M059J (cell line): ENCODE measurements at places on chromosomes 2 and 18.
A peak's percentile ranks its signal among the peaks of the same experiment; 100 is the strongest.

DNA sequence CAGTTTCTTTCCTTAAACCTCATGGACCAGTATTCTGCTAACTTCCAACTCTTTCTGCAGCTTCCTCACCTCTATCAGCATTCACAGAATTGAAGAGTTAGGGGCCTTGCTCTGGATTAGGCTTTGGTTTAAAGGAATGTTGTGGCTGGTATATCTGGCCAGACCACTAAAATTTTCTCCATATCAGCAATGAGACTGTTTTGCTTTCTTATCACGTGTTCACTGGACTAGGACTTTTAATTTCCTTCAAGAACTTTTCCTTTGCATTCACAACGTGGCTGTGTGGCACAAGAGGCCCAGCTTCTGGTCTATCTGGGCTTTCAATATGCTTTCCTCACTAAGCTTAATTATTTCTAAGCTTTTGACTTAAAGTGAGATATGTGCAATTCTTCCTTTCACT, 33.4 kb downstream of the SP3 start:
- no peak for DNase-seq

DNA sequence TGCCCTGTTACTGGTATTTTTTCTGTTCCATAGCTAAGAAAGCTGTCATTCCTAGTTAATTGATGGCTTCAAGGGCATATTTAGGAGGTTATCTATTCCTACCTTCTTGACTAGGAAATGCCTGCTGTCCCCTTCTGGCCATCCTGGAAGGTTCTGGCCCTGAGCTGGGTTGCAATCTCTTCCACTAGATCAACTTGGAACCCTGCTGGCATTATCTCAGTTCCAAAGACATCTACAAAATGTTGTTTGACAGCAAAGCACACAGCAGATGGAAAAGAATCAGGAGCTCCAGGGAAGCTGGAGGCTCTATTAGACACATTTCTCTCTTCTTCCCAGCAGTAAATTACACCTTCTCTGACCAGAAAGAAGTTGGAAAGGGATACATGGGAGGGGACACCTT, 192.1 kb downstream of the ARHGAP28 start:
- DNase-seq = no peak

DNA sequence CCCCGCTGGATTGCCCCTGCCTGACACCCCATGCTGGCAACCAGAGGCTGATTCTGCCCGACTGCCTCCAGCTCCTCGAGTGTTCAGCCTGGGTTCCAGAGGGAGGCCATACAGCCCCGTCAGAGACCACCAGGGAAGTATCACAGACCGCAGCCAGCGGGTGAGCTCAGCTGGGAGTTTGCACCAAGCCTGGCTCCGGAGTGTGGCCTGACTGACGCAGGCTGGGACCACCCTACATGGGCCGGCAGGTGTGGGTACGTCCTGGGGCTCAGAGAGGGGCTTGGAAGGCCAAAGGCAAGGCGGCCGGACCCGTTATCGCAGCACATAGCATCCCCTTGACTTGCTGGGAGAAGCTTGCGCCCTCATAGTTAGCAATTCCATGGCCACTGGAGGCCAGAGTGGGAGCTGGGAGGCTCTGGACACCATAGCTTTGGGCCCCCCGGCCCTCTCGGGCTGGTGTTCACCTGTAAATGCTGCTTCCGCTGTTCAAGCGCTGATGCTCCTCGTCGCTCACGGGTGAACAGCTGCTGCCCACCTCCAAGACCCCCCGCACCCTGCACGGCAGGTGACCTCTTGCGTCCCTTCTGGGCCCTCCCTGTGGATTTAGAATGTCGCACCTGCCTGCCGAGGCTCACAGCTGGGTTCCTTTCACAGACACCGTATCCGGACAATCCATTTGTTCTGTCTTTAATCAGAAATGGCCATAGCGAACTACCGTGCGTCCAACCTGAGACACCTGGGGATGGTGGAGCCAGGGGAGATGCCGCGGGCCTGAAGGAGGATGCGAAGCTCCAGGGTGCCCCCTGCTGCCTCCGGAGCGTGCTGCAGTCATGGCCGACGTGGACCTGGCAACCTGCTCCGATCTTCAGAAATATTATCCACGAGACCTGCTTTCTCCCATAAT, 31.2 kb upstream of the SLC66A3 start:
- DNase-seq = peak; percentile 41

DNA sequence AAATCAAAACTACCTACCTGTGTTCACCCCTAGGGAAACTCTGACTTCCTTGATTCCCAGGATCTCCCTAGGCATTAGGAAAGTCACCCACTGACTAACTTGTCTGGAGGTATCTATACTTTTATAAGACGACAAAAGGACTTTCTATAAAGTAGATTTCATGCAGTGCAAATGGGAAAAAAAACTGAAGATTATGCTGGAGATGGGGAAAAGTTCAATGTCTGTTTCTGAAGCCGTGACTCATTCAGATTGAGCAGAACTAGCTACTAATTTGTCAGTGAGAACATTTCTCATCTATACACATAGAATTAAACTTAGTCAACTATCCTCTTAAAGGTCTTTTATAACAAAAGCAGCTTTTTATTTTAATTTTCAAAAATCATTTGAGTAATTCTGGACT, 6.0 kb downstream of the SEPTIN10 start:
- peak; percentile 40 for DNase-seq

DNA sequence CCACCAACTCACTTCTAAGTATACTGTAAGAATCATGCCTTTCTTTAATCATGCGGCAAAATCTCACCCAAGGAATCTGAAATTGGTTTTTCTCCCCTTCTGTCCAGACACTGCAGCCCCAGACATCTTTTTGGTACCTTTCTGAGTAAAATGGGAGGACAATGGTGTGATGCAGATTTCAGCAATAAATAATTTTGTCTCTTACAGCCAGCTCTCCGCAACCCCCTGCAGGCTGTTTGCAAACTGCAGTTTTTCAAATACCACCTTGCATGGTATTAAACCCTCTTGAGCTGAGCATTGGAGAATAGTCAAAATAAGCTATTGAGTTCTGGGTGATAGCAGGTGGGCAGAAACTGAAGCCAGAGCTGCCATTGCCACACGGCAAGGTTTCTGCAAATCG, 32.2 kb downstream of the GPR39 start:
- DNase-seq = peak; percentile 27

DNA sequence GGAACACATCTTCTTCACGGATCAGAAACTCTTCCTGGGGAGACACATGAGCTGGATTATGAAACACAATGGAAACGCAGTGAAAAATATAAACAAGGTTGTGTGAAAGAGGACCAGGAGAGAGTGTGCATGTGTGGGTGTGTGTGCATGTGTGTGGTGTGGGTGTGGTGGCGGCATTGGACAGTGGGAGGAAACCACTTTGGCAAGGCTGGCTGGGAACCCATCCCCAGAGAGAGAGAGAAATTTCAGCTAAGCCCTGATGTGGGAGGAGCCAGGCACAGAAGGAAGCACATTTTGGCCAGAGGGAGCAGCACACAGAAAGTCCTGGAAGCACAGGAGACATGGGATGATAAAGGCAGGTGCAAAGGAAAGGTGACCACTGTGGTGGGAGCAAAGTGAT, 147.6 kb upstream of the COPS8 start:
- no peak for DNase-seq

DNA sequence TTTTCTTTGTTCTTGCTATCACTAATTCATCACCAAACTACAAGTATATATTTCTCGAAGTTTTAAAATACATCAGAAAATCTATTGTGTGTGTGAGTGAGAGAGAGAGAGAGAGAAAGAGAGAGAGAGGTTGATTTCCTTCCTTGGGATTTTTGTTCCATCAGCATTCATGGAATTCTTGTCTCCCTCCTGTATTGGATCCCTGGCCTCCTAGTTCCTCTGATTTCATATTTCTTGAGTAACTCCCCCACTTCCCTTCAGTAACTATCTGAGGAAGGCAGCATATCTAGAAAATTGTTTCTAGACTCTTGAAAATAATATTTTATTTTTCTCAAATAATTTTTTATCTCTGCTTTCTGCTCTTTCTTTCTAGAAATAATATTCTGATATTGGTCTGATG, 13.3 kb upstream of the ACTR2 start:
- DNase-seq = no peak

- DNase-seq = no peak
Measured at GRCh38 chr18:36454848-36455458, 157.4 kb downstream of the FHOD3 start.

GRCh38 chr2:140269000-140269399, 1488.8 kb upstream of the NXPH2 start:
- no peak for DNase-seq

DNA sequence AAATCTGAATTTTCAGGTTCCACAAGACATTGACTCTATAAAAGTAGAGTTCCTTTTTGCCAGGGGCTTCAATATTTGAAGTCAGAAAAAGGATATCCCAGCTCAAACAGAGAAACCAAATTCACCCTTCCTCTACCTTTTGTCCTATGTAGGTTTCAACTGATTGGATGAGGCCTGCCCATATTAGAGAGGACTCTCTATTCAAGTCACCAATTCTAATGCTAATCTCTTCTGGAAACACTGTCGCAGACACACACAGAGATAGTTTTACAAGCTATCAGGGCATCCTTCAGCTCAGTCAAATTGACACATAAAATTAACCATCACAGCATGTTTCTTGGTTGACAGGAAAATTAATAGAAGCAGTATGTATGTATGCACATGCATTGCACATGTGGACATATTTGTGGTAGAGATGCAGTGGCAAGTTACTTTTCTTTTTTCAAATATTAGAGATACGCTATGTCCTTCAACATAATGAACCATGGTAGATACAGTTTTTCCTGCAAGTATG, 207.1 kb downstream of the RAD51AP2 start:
- DNase-seq = no peak

DNA sequence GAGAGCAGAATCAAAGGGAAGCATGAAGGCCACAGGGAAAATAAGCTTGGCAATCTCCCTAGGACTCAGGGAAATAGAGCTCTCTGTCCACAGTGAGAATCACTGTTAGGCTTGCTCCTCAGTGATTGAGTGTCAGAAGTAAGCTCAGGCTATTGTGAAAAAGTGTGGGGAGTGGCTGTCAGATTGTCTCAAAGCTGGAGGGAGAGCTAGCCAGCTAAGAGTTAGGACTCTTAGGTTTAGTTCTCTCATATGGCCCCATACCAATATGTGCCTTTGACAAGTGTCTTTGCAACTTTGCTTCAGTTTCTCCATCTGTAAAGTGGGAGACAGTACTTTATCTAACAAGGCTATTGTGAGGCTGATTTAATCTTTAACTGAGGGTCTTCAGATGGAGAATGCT, 17.2 kb downstream of the EIF4E2 start:
- peak; percentile 5 for DNase-seq

- DNase-seq = no peak
Measured at GRCh38 chr18:55376387-55376786, 211.6 kb downstream of the TCF4 start.

DNA sequence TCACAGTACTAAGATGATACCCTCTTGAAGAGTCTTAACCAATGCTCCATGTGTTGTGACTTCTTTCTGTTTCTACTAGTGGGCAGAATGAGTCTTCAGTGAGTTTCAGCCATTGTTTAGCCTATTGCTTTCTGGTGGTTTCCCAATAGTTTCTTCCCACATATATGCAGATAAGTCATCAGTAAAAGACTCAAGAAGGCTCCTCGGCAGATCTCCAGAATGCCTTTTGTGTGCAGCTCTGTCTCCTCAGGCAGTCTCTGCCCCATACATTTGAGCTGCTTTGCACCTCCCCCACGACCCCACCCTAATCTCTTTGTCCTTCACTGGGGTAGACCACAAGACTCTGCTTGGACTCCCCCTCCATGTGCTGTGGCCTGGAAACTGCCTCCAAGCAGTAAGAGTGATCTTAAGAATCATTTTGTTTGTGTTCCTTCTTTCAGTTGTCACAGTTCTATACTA, 71.6 kb upstream of the CHRNA1 start:
- DNase-seq = peak; percentile 87

DNA sequence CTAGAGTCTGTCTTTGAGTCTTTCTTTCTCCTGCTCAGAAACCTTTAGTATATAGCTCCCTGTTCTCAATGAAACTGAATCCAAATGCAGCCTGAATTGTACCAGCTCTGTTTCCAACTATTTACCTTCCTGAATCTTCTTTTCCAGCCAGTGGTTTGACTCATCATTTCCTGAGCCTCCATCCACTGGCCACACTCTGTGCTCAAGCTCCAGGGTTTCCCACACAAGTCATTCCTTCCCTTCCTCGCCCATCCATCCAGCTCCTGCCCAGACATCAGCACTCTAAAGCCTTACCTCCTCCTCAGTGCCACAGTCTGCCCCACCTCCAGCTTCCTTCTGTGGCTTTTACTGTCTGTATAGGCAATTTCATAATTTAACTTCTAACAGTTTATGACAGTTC, 233.6 kb upstream of the RASGRP3 start:
- peak; percentile 81 for DNase-seq

- no peak for DNase-seq
Measured at GRCh38 chr18:57918601-57919000, 115.5 kb upstream of the ATP8B1 start.

DNA sequence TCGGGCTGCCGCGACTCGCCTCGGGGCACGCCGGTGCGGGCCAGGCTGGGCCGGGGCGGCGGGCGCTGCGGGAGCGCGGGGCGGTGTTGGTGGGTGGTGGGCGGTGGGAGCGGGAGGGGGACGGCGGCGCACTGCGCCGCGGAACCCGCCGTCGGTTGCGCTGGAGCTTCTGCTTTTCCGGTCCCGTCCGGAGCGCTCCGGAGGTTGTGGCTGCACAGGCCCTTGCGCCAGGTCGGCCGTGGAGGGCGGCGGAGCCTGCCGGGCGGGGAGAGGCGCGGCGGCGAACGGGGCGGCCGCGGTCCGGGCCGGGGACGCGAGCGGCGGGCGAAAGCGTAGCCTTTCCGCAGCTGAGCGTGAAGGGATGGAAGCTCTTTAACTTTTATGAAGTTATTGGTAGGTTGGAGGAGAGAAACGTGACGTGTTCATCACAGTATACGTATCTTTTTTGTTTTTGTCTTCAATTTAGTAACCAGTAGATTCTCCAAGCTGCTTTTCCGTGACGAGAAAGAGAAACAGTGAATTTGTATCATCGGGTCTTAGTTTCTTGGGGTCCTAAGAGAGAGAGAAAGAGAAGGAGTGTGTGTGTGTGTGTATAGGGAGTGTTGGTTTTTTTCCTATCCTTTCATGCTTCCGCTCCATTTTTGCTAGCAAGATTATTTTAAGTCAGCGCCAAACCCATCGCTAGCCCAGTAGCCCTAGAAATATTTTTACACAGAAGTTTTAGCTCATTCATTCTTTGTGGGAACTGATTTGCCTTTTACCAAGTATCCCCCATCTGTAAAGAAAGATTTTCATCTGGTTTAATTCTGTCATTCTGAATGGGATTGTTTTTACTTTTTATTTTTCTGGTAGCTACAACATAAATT, 535 bp downstream of the ATG4B start:
- DNase-seq = peak; percentile 8

GRCh38 chr2:98935777-98936352, at the start of gene CRACDL:
CRACDL (minus strand) TSS chr2:98936225; CDS start chr2:98846800, 89,425 bp downstream.
- DNase-seq = no peak

GRCh38 chr2:106122157-106122556, 71.9 kb downstream of the UXS1 start:
- DNase-seq = no peak
